ENCODE measurements at places on chromosomes 13 and 19. TPM values are rescaled to one million over a fixed set of nuclear protein-coding genes. Genes with fewer than 3 reads are reported as not detected.

- DNase-seq: no peak
Observed at GRCh38 chr19:53507523-53508442, 30.2 kb upstream of the ZNF331 start.

GRCh38 chr19:44575116-44575700, 38.2 kb upstream of the IGSF23 start:
- DNase-seq: no peak

- no peak for DNase-seq
Observed at GRCh38 chr19:1860821-1861598, 2.4 kb downstream of the KLF16 start.

- no peak for DNase-seq
Observed at GRCh38 chr19:29724102-29724641, 9.1 kb upstream of the C19orf12 start.

Gene SUGT1
- total RNA-seq: 39.0 TPM

- DNase-seq: no peak
Observed at GRCh38 chr19:13610039-13610691, 103.9 kb upstream of the CACNA1A start.

DNA sequence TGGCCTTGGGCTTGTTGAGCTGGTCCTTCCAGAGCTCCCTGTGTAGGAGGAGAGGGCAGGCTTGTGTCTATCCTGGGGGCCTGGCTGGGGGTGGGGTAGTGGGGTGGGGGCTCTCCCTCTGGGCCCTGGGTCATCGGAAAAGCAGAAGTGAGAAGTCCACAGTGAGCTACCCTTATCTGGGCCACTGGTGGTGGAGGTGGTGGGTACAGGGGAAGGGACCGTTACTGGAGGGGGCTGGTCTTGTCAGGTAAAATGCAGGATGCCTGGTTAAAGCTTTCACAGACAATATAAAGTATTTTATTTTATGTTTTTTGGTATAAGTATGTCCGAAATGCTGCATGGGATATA, 342 bp upstream of the SIGLEC10 start:
- no peak for DNase-seq

Gene MEDAG
- 10.3 TPM for total RNA-seq

Data from lower leg skin (tissue), 4 donors.